SK-MEL-5 (cell line): ENCODE measurements at places on chromosomes 2 and 18.

DNA sequence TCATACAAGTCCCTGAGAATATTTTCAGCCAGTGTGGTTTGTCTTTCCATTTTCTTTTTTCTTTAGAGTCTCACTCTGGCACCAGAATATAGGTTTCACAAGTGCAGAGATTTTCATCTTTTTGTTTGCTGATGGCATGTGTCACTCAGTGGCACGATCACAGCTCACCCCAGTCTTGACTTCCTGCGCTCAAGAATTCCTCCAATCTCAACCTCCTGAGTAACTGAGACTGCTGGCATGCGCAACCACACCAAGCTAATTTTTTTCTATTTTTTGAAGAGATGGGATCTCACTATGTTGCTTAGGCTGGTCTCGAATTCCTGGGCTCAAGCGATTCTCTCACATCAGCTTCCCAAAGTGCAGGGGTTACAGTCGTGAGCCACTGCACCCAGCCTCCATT, 23.9 kb downstream of the NBEAL1 start:
- DNase-seq, result no peak

GRCh38 chr2:234355021-234355720, 141.7 kb downstream of the ARL4C start:
- no peak for DNase-seq

DNA sequence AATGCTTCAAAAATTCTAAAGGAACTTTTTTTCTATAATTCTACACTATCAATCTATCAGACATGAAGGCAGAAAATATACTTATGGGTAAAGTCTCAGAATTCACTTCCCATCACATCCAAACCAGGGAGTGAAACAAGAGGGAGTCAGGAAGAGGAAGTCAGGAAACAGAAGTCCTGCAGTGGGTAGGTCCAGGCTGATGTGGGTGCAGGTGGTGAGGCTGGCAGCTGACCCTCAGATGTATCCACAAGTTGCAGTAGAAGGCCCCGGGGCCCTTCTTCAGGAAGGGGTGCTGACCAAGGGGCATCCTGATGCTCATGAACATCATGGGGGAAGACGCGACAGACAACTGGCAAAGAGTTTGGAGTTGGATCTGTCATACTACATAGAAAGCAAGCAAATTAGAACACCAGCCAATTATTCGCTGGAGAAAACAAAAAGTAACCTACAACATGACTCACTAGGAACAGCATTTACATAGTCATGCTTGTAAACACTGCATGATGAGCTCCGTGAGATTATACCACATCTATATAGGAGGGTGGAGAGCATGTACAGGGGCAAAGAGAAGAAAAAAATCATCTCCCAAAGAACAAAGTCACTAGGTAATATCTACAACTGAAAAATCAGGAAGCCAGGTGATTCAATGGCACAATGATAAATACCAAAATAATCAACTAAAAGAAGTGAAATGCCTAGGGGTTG, 4.2 kb downstream of the UXS1 start:
- no peak for DNase-seq

- DNase-seq, result peak; percentile 68
Measured at GRCh38 chr2:185208261-185208660, 530.3 kb upstream of the FSIP2 start.

GRCh38 chr2:57330447-57330846, 716.2 kb upstream of the VRK2 start:
- DNase-seq, result no peak

- DNase-seq, result no peak
Measured at GRCh38 chr2:196101325-196101991, 32.8 kb upstream of the DNAH7 start.

- peak; percentile 93 for DNase-seq
Measured at GRCh38 chr2:100178085-100178788, 35.8 kb upstream of the AFF3 start.

DNA sequence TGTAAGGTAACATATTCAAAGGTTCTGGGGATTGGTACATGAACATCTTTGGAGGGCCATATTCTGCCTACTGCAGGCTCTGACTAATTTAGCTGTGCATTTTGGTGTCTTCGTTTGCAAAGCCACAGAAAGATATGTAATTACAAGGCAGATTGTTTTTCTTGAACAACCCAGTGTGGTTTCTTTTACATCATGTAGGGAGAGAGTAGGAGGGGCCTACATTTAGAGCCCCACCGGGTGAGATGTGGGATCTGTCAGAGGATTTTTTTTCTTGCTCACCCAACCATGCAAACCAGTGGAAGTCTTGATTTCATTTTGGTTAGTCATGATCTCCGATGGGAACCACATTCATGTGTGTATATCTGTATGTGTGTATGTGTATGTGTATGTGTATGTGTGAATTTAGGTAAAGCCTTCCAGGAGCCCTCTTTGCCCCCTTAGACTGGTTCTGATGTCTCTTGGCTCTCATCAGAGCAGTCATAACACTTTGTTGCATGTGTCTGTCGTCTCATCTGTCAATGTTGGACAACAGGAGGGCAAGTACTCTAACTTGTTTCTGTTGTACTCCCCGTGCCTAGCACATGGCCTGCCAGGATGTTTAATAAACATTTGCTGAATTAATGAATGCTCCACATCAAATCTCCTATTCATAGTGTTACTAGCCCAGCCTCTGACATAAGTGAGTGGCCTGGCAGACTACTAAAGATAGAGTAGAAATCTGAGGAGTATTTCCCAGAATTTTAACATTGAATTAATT, 239.9 kb downstream of the MTX2 start:
- no peak for DNase-seq

GRCh38 chr2:33441235-33441810, 35.1 kb upstream of the RASGRP3 start:
- DNase-seq, result peak; percentile 90

DNA sequence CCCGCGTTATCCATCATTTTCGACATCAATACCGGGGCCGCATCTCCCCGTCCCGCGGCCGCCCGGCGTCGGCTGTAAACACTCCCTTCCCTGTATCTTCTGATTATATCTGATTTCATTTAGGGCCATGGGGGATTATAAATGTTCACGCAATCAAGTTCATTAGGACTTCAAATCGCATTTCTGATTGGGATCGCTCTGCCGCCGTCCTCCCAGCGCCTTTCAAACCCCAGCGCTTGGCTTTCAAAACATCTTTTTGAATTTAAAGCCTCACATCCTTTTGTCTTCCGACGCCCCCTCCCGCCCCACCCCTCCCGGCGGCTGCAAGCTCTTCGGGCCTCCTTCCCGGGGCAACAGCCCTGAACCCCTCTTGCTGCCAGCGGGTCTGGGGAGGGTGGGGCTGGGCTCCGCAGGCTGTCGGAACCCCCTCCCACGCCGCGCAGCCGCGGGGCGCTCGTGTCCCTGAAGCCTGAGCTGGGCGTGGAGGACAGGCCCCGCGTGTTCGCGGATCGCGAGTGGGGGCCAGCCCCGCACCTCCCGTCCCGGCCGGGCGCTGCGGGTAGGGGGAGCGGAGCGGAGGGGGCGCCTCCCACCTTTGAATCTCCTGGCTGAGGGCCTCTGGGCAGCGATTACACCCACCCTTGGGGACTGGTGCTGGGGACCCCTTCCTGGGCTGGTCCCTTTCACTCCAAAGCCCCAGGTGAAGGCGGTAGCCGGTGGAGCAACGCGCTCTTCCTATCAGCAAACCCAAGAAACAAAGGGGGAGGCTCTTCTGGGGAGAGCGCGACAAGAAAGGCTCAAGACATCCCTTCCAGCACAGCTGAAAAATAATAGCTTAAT, 11.3 kb upstream of the GBX2 start:
- DNase-seq, result no peak

GRCh38 chr18:25799231-25799630, 291.2 kb downstream of the SS18 start:
- no peak for DNase-seq

GRCh38 chr2:181891258-181891965, at the start of gene ITPRID2:
TSS of gene ITPRID2 (plus strand) at chr2:181891730. CDS start at chr2:181892067, 337 bp downstream.
- peak; percentile 84 for DNase-seq

DNA sequence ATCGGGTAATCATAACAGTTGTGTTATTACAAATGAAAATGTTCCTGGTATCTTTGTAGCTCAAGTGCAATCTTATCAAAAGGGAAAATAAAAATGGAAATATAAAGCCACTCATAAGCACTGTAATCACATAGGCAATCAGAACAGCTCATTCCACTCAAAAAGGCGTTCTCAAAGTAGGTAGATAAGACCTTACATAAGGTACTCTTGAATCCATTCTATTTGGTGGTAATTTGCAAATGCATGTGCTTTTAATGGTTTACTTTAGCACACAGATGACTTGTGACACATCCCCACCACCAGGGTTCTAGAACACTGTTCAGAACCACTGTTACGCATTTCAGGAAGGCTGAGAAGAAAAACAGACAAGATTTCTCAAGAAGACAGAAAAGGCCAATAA, 86.7 kb upstream of the NARS1 start:
- no peak for DNase-seq

- no peak for DNase-seq
Measured at GRCh38 chr2:112691881-112692281, 28.9 kb upstream of the NT5DC4 start.

DNA sequence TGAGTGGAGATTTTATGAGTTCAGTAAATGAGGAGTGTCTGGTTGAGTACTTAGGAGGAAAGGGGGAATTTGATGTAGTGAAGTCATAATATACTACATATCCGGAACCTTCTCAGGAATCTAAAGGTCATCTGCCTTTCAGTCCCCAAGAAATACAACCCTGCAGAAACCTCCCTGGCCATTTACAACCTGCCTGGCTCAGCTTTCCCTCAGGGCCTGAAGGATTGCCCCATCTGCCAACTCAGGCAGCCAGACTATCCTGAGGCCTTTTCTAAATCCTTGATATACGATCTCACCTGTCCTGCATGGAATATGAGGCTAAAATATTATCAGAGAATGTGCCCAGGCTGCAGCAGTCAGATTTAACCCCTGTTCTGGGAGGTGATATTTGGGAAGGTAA, 165.4 kb upstream of the SPOPL start:
- DNase-seq, result no peak
